Immature natural killer cell (primary cell): ENCODE measurements at places on chromosomes 5 and 9. TPM values are rescaled to one million over a fixed set of nuclear protein-coding genes. Genes with fewer than 3 reads are reported as not detected.

The SPINK4 gene
- polyA plus RNA-seq = not detected

The ERP44 gene
- 46.6 TPM for polyA plus RNA-seq

The CEL gene
- polyA plus RNA-seq = not detected

- DNase-seq = no peak
These were observed 197.1 kb downstream of the TMC1 start for GRCh38 chr9:72718503-72718902.

The ANKRD20A1 gene
- 1.9 TPM for polyA plus RNA-seq

GRCh38 chr5:122815218-122815767, 30.1 kb upstream of the SNX24 start:
- no peak for DNase-seq

The ZFP2 gene
- 0.43 TPM for polyA plus RNA-seq

The GOLGA1 gene
- 5.3 TPM for polyA plus RNA-seq

- peak; percentile 18 for DNase-seq
These were observed 218.2 kb downstream of the MAST4 start for GRCh38 chr5:66814146-66814991.

DNA sequence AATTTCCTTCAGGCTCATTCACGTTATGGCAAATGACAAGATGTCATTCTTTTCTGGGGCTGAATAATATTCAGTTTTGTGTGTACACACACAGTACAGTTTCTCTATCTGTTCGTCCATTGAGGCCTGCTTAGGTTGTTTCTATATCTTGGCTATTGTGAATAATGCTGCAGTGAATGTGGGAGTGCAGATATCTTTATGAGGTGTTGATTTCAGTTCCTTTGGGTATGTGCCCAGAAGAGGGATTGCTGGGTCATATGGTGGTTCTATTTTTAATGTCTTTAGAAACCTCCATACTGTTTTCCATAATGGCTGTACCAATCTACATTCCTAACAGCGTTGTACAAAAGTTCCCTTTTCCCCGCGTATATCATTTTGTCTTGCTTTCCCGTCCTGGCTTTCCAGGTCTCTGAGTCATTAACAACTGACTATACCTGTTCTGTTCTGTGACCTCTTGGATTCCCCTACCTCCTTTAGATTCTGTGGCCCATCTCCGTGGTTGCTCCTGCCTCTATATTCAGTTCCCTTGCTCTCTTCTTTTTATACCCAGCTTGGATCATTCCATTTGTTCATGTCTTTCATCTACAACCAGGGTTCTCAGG, 6.8 kb downstream of the SNX30 start:
- DNase-seq = no peak

The PHF19 gene
- polyA plus RNA-seq = 12.8 TPM

GRCh38 chr9:69395718-69396117, 70.7 kb downstream of the ENTREP1 start:
- no peak for DNase-seq

The SMIM23 gene
- not detected for polyA plus RNA-seq

DNA sequence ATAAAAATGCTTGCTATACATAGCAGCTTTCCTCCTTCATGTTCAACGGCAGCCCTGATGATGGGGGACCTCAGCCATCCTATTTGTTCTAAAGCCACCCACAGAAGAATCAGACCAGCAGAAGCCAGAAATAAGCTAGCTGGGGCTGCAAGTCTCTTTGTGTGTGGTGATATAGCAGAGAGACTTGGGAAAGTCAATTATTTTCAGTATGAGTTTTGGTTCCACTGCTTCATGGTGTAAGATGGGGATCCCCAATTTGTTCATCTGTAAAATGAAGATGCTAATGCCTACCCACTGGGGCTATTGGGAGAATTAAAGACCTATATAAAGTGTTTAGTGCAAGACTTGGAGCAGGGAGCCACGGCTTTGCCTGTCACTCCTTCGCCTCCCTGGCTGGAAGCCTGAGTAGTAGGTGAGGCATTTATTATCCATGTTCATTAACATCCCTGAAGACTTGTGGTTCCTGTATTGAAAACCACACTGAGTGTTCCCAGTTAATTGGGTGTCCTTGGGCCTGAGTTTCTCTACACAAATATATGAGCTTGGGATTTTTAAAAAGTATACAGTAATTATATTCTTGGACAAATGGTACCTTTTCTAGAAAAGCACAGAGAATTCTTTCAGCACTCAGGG, 210.1 kb upstream of the SLC24A2 start:
- DNase-seq = no peak

DNA sequence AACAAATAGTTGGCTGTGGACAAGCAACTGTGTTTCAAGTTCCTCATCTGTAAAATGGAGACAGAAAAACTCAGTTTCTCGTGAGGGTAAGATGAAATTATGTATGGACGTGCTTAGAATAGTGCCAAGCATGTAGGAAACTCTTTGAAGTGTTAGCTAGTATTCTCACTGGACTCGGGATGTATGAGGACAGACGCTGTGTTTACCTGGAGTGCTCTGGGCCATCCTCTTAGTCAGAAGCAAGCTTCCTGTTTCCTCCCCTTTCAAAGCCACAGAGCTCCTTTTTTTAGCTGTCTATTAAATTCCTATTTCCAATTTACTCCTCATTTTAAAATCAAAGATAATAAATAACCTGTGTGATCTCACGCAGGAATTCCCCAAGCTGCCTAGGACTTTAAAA, 23.8 kb upstream of the IQGAP2 start:
- no peak for DNase-seq

DNA sequence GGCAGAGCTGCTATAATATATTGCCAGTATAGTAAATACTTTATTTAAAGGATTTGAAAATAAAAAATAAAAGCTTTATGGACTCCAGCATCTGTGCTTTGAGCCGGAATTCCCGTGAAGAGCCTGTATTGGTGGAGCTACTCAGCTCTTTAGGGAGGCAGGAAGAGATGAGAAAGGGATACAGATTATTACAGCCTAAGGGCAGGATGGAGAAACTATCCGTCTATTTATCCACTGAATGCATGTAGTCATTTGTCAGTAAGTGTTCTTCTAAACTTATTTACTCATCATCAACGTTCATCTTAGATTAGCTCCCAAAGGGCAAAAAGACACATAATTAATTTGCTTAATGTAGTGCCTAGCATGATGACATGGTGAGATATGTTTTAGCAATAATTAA, 48.4 kb downstream of the SLC1A1 start:
- DNase-seq = no peak

DNA sequence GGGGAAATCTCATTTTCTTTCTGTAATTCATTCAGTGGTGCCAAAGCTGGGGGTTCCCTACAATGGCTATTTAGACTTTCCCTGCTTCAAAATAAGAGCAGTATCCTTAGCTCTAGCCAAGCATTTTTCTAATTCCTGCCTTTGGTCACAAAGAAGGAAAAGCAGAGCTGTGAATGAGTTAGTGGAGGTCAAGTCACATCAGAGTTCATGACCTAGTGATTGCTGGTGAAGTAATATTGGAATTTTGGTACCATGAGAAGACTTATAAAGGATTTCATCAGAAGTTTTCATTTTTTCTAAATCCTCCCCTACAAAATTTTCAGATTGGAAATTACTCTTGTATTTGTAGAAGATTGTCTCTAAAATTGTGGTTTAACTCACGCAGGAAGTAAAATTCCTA, 28.0 kb downstream of the DNAJC21 start:
- no peak for DNase-seq

DNA sequence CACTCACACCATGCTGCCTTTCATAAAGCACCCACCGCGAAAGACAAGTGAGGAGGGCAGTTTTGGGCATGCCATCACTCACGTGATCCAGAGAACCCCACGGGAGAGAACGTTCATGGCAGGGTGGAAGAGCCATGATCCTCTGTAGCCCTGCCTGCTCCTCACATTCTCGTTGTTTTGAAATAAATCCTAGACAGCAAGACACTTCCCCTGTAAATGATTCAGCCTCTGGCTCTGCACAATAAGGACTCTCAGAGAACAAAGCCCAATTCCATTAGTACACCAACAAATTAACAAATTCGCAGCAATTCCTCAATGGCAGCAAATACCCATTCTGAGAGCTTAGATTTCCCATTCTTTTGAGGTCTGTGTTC, 71.5 kb downstream of the WNK2 start:
- no peak for DNase-seq

The SLC30A5 gene
- 20.7 TPM for polyA plus RNA-seq

GRCh38 chr5:175728885-175729828, 71.3 kb downstream of the HRH2 start:
- DNase-seq = no peak

DNA sequence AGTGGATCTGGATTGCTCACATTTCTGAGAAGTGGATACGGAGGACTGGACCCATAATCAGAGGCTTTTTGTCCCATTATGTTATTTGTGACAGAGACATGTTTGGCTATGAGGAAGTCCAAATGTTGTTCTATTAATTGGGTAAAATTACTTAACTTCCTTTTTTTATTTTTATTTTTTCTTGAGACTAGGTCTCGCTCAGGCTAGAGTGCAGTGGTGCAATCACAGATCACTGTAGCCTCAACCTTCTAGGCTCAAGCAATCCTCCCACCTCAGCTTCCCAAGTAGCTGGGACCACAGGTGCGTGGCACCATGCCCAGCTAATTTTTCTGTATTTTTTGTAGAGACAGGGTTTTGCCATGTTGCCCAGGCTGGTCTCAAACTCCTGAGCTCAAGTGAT, 11.9 kb upstream of the PGGT1B start:
- no peak for DNase-seq

The SLC25A2 gene
- not detected for polyA plus RNA-seq

DNA sequence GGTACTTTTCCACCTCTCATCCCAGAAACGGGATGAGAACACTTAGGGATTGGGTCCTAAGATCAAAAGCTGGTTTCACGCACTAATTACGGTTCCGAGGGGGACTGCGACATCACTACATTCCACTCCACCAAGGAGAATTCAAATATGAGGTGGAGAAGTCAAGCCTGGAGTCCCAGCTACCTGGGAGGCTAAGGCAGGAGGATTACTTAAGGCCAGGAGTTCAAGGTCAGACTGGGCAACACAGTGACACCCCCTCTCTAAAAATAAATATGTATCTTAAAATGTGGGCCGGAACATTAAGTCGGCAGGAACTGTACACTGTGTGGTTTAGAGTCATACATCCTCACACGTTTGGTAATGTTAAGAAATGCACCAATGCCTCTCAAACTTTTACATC, 1.6 kb downstream of the GOLGA2 start:
- DNase-seq = no peak

GRCh38 chr5:151174612-151175101, 17.1 kb upstream of the ANXA6 start:
- DNase-seq = no peak

- no peak for DNase-seq
These were observed 25.1 kb upstream of the UGCG start for GRCh38 chr9:111871499-111871855.

- DNase-seq = no peak
These were observed 153.5 kb downstream of the ZNF608 start for GRCh38 chr5:124592891-124593290.

GRCh38 chr9:40927260-40927631, 201.2 kb downstream of the FOXD4L6 start:
- no peak for DNase-seq

- peak; percentile 42 for DNase-seq
These were observed 24.5 kb upstream of the MVB12B start for GRCh38 chr9:126301985-126302603.
